ENCODE measurements at places on chromosomes 3 and 15.

DNA sequence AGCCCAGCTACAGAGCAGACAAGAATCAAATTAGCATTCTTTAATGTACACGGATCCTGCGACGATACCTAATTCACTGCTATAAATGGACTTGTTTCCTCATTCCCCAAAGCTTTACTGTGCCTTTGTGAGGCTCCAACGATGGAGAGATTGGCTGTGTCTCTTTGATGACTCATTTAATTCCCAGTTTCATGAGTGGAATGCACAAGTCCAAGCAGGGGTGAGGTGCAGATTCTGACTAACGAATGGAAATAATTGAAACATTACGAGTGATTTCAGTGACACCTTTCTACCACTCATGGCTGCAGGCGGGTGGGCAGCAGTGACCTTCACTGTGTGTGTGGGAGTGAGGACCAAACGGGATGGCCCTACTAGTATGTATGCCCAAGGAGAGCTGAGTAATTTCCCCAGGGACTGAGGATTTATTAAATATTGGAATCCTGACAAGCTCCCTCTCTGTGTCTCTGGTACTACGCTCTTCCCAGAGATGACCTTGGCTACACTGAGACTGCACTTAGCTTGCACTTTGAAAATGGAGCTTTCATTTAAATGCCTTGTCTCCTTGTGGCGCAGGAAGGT lies 156.7 kb downstream of the CACNA2D3 start:
- DNase-seq = no peak

- no peak for DNase-seq
Measured at GRCh38 chr15:29442532-29442931, 172.9 kb upstream of the NSMCE3 start.

- no peak for DNase-seq
Measured at GRCh38 chr15:58458076-58458475, 26.3 kb downstream of the LIPC start.

DNA sequence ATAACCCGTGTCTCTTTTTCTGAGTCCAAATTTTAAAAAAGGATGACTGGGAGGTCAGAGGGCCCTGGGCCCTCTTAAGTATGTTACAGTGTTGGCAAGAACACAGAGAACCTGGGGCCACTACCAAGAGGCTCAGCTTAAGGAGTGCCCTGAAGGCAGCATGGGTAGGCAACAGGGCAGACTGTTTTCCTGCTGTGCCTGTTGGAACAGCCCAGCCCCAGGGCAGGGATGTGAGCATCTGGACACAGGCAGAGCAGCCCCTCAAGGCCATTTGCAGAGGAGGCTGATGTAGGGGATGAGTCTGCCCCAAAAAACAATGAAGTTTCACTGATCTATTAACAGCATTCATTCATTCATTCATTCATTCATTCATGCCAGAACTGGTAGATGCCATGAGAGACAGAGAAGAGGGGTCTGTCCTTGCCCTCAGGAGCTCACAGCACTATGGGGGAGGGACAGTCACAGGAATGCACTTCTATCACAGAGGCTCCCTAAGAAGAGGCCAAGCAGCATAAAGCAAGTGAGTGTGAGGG lies 2.2 kb upstream of the LTF start:
- no peak for DNase-seq

DNA sequence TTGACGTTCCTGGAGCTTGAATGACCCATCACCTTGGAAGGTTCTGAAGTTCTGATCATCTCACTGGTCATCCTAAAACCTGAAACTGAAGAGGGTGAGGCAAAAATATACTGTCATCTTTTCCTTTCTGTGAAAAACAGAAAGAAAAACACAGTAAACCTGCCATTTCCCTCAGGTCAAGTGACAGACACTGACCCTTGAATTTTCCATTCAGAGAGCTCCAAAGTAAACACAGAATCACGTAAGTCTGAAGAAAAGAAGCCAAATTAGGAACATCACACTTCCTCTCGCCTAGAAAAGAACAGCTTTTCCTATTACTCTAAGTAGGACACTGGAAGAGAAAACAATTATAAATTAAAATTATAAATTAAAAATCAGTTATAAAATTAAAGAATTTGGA lies 78.7 kb upstream of the TGFBR2 start:
- no peak for DNase-seq

- no peak for DNase-seq
Measured at GRCh38 chr3:98971169-98971681, 69.7 kb upstream of the DCBLD2 start.

- DNase-seq = no peak
Measured at GRCh38 chr3:57140894-57141293, 24.3 kb downstream of the IL17RD start.

DNA sequence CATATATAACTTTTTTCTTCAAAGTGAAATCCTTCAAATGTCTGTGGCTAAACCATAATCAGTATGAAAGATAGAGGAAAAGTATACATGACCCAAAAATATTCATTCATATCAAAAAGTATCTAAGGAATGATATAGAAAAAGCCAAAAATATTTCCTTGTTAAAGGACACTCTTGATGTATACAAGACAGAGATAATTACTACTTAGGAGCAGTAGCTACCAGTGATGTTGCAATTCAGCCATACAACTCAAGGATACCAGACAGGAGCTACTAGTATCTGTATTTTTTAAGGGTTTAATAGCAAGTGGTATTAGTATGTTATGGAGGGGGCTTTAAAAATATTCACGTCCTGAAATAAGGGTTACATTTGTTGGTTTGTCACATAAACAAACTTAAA lies 37.0 kb downstream of the FBXL22 start:
- DNase-seq = no peak

DNA sequence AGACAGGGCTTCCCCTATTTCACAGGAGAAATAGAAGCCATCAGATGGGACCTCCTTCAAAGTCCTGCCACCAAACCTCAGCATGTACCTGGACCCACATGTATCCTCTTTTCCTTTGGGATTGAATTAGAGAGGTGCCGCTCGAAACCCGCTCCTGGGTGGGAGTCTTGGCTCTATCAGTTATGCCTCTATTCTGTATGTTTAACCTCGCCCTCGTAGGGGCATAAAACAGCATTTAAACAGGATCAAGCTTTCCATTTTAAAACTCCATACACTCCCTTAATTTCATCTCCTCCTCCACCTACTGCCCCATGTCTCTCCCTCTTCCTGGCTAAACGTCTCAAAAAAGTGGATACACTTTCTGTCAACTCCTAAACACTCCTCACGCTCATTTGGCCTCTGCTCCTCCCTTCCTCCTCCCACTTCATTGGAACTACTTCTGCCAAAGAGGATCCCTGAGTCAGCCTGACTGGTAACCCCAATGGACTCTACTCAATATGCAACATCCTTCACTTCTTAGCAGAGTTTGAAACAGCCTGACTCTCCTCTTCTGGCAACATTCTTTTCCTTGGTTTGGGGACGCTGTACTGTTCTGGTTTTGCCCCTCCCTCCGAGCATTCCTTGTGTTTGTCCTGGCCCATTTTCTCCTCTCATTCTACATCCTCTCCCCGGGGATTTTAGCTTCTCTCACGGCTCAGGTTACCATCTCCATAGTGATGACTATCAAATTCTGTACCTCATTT lies 23.0 kb upstream of the MUC20 start:
- no peak for DNase-seq

GRCh38 chr15:44208956-44209355 lies 13.9 kb upstream of the FRMD5 start:
- no peak for DNase-seq

GRCh38 chr3:16174976-16175901 lies 759 bp downstream of the GALNT15 start:
- no peak for DNase-seq

DNA sequence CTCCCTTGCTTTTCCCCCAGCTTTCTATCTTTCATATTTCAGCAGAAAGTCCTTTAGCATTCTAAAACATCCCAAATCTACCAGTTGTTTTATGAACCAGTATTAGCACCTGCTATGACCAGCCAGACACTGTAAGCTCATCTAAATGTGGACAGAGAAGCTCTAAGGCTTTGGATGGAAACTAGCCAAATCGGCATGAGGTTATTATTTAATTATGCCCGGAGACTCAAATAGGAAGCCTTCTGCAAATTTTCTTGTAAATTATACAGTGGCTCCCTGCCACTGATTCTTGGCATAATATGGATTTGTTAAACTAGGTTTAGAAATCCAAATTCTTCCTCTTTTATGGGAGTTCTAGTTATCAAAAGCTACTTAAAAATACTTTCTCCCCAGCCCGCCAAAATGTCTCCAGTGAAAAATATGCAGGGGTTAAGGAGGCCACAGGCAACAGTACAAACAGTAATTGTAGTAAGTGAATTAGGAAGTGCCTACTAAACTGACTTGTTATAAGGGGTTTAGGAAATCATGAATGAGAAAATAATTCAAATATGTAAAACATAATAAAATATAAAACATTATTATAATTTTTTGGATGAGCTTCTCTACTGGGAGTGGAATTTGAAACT lies 15.4 kb downstream of the MYH15 start:
- DNase-seq = no peak

GRCh38 chr3:28114893-28115292 lies 126.5 kb upstream of the CMC1 start:
- DNase-seq = no peak

All from CD4-positive, alpha-beta T cell treated with Interleukin-21 for 1 hour (primary cell).